ENCODE measurements at places on chromosomes 1 and 21.
A peak's percentile ranks its signal among the peaks of the same experiment; 100 is the strongest.

- peak; percentile 91 for DNase-seq
These were observed 13.2 kb upstream of the EPS8L3 start for GRCh38 chr1:109776911-109777310.

DNA sequence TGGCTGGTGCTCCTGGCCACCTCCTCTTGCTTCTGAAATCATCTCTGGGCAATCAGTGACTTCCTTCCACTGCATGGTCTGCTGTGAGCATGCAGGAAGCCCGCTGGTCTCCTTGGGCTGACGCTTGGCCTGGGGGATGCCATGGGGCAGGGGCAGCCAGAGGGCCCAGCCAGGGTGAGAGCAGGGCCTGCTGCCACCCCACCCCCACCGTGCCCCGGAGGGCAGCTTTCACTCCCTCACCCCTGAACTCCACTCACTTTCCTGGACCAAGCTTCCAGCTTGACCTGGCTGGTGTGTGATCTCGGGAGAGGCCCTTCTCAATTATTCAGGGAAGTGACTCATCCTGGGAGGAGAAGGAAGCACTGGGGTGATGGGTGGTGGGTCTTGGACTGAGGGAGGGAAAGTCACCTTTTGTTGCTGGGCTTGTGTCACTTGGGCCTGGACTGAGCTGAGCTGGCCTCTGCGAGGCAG is 270.2 kb upstream of the CSF3R start:
- DNase-seq = no peak

DNA sequence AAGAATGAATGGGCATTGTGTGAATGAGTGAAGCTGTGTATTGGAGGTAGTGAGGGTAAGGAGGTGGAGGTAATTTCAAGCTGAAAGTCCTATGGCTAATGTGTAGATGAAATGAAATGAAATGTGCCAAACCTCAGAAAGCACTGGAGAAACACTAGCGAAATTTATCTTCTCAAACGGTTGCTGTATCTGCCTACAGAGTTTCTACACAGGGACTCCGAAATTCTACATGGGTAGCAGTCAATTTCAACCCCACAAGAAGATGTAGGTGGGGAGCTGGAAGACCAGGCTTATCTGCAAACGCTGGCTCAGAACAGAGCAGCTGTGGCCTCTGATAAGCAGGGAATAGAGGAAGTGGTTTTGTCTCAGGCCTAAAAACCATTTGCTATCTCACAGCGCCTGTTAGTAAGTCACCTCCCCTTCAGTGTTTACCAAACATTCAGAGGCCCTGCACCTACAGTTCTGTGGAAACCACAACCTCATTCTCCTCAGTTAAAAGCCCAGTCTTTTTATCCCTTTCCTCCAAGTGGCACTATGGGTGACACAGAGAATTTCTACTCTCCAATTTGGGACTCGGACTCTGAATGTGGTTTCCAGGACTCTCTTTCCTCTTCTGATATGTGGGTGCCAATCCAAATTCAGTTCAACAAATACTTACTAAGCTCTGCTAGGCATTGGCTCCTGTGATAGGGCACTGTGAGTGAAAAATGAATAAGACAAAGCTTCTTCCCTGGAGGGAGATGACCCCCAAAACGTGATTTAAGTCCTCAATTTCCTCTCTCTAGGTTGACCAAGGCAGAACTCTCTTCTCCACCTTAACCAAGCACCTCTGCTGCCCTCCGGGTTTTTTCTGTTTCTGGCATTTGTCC is 17.2 kb upstream of the SLAMF6 start:
- DNase-seq = peak; percentile 100

- no peak for DNase-seq
These were observed 982 bp upstream of the IL24 start for GRCh38 chr1:206896261-206896660.

GRCh38 chr1:35663434-35663833 is 22.1 kb upstream of the PSMB2 start:
- no peak for DNase-seq

DNA sequence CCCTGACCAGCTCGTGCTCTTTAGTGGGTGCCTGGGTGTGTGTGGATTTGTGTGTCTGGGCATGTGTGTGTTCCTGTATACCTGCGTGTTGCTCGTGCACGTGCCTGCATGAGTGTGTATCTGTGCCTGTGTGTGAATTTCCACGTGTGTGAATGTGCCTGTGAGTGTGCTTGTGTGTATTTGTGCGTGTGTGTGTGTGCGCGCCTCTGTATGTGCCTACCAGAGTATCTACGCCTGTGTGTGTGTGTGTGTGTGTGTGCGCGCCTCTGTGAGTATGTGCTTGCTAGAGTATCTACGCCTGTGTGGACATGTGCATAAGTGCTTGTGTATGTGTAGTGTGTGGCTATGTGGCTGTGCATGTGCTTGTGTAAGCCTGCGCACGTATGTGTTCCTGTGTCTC is 691 bp upstream of the SELENBP1 start:
- no peak for DNase-seq

- DNase-seq = peak; percentile 95
These were observed 11.5 kb downstream of the ADAMTSL4 start for GRCh38 chr1:150560576-150561253.

- peak; percentile 49 for DNase-seq
These were observed 43.9 kb downstream of the PIGK start for GRCh38 chr1:77175230-77175844.

- no peak for DNase-seq
These were observed 66.7 kb downstream of the MAGI3 start for GRCh38 chr1:113456967-113457366.

- no peak for DNase-seq
These were observed 144.0 kb upstream of the NRIP1 start for GRCh38 chr21:15208786-15209185.

DNA sequence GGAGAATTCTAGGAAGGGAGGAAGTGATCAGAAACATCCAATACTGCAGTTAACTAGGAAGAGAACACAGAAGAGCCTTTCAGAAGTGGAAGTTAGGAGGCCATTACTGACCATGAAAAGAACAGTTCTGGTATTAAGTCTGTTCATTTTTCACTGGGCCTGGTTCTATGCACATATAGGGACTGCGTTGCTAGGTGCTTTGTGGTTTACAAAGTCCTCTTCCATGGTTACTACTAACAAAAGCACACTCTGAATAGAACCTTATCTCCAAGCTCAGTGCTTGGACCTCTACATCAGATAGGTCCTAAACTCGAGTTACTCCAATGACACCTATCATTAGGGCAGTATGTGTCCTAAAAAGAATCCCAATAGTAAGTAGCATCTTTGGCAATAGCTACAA is 75.4 kb downstream of the RPAP2 start:
- DNase-seq = peak; percentile 17

GRCh38 chr1:202692959-202693555 is 17.2 kb downstream of the SYT2 start:
- peak; percentile 88 for DNase-seq

DNA sequence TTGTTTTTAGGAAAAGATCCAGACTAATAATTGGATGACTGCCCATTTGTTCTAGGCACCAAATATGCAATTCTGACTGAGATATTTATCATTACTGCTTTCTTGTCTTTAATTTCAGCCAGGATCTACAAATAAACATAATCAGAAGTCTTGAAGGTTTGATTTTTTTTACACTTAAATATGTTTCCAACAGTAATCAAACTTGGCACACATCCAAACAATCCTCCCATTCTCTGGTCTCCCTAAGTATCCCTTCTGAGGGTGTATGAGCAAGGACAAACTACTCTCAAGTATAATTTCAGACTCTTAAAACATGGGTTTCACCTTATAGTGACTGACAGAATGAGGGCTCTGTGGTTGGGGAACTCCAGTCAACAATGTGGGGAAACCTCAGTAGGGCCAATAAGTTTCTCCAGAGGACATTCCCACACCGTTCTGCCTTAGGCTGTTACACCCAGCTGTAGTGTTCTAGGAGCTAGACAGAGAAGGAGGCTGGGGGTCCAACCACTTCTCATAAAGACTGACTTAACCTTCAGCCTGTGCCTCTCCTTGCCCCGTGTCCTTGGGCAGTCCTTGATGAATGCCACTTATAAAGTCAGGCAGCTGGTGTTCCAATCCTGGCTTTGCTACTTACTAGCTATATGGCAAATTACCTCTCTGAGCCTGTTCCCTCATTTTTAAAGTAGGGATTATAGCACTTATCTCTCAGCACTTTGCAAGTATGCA is 1.5 kb upstream of the PALMD start:
- DNase-seq = peak; percentile 5

- DNase-seq = no peak
These were observed 1.2 kb downstream of the B3GALT2 start for GRCh38 chr1:193185211-193185610.

DNA sequence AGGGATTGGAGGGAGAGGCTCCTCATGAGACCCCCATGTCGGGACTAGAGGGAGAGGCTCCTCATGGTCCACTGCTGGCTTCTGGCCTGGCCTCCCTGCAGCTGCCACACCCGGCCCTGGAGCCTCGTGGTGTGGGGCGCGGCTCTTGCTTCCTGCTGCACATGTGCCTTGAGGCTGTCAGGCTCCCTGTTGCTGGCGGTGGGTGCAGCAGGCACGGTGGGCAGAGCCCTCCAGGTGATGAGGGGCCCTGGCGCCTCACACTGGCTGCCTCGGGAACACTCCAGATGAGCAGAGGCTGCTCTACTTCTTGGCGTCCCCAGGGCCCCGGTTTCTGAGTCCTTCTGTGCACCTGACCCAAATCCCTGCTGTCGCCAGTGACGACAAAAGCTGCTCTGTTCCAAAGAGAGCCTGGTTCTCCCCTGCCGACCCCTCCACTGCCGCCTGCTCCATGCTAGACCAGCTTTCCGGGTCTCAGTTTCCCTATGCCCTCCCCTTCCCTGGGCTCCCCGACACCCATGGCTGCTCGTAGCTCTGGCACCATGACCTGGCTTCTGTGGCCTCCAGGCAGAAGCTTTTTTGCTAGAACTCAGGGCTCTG is 9.7 kb upstream of the ATAD3B start:
- DNase-seq = peak; percentile 47

DNA sequence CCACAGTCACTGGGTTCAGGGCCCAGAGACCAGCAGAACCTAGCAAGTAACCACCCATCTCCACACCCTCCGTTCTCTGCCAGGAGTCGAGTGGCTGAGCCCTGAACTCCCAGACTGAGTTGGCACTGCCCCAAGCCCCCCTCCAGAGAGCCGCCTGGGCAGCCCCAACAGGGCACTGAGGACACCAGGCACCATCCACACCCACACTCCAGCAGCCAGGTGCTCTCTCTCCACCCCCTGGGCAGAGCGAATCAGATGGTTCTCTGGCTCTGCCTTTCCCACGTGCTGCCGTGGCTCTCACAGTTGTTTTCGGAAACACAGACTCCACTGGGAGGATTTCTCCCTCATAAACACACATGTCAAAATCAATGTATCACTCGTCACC is 13.6 kb downstream of the WDR4 start:
- DNase-seq = peak; percentile 32

GRCh38 chr1:19872190-19872589 is 10.0 kb upstream of the OTUD3 start:
- DNase-seq = no peak

GRCh38 chr1:238469146-238469631 is 578.5 kb upstream of the ZP4 start:
- no peak for DNase-seq

- no peak for DNase-seq
These were observed 38.3 kb upstream of the CD46 start for GRCh38 chr1:207713529-207713928.

GRCh38 chr1:112514901-112515300 is 6.1 kb downstream of the WNT2B start:
- no peak for DNase-seq

GRCh38 chr1:21292984-21293536 is 2.8 kb upstream of the ECE1 start:
- no peak for DNase-seq

- DNase-seq = no peak
These were observed 18.9 kb downstream of the EPHX1 start for GRCh38 chr1:225828706-225829345.

DNA sequence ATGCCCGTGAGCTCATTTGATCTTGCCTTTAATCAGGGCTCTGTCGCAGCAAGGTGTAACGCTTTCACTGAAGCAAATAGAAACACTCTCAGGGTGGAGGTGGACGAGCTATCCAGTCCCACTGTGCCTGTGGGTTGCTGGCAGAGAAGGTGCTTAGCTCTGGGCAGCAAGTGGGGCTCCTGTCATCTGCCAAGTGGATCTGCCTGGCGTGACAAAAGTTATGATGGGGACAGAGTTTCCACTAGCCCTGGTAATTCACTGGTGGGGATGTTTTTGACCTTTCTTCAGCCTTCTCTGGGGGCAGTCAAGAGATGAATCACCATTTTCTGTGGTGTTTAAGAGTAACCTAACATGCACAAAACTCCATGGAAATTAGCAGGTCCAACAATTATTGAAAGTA is 71.3 kb upstream of the EDEM3 start:
- no peak for DNase-seq
